ENCODE measurements at places on chromosomes 5 and 9.

- DNase-seq: no peak
These were observed 117.7 kb downstream of the TARS1 start for GRCh38 chr5:33558489-33558888.

GRCh38 chr9:71909887-71910649 is 925 bp downstream of the ABHD17B start:
- no peak for DNase-seq

DNA sequence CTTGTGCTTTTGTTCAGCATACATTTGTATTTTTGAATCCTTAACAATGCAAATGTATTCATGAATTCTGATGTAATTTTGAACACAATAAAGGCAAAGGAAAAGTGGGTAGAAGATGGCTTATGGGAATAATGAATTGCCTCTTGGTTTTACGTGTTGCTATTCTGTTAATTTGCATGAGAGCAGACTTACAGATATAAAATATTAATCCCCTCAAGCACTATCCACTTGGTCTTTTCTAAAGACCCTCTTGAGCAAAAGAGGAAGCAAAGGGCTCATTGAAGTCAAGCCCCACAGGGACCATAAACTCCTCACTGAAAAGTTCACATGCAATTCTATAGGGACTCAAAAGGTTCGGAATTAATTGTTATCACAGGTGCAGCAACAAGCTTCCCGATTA is 51.9 kb downstream of the OSTF1 start:
- DNase-seq: no peak

GRCh38 chr5:160008877-160009590 is at the start of gene TTC1:
Gene TTC1, plus strand, starts transcription at chr5:160009139. Its CDS starts 1,390 bp downstream, at chr5:160010529.
- peak; percentile 99 for DNase-seq

- DNase-seq: no peak
These were observed 5.6 kb downstream of the GBA2 start for GRCh38 chr9:35743452-35743851.

- peak; percentile 80 for DNase-seq
These were observed 127.8 kb downstream of the KCNIP1 start for GRCh38 chr5:170631466-170632195.

DNA sequence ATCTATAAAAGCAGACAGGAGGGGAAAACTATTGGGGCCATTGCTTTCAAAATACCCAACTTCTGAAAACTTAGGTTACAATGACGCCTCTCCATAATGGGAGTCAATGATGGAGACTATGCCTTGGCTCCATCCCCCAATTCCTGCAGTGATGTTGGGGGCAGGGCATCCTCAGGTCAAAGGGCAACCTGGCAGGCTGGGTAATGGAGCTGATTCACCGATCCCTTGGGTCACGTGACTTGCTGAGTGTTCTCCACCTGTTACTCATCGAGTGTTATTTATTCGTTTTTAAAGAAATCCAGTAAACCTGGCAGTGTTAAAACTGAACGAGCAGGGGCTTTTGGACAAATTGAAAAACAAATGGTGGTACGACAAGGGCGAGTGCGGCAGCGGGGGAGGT is 244.4 kb downstream of the FAM114A2 start:
- no peak for DNase-seq

GRCh38 chr5:146680846-146681584 is 165.0 kb upstream of the GPR151 start:
- no peak for DNase-seq

DNA sequence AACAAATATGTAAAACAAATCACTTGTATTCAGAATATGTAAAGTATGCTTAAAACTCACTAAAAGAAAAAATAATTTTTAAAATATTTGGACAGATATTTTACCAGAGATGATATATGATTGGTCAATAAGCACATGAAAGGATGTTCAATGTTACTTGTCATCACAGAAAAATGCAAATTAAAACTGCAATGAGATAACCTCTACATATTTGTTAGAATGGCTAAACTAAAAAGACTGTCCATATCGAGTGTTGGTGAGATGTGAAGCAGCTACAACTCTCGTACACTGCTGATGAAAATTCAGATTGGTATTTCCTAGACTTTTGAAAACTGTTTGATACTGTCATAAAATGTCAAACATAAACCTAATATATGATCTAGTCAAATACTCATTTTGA is 685.1 kb downstream of the DTWD2 start:
- DNase-seq: no peak

DNA sequence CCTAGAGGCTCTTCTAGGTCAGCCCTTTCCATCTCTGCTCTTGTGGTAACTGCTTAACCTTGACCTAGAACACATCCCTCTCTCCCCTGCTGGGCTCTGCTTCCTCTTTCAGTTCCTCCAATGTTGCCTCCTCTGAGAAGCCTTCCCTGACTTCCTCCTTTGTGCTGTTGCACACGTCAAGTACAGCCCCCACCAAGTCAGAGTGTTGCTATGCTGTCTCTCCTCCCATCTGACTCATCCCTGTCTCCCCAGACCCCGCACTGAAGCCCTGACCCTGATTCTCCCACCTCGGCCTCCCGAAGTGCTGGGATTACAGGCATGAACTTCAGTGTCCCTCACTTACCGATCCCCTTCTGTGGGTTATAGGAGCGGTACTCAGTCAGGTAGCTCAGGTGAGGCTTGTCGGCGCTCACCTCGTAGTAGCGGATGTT is 10.4 kb upstream of the TRIM14 start:
- DNase-seq: no peak

- no peak for DNase-seq
These were observed 218.9 kb downstream of the ARL15 start for GRCh38 chr5:54091307-54092130.

DNA sequence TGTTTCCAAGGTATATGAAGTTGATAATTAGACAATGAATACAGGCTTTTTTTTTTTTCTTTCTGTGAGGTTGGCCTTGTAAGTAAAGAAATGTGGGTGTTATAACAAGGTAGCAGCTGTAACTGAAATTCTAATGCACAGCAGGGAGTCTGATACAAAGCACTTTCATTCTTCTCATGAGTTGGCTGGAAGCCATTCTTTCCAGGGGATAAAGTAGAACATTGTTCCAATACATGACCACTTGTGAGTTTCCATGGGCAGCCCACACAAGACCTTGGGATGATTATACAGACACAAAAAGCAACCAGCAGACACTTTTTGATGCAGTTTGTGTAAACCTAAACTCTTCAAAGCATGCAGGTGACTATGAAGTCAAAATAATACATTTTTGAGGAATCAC is 1785.9 kb upstream of the WWC1 start:
- DNase-seq: no peak

GRCh38 chr9:23747088-23748075 is 78.7 kb downstream of the ELAVL2 start:
- DNase-seq: no peak

- DNase-seq: no peak
These were observed 33.9 kb downstream of the PTBP3 start for GRCh38 chr9:112299514-112299913.

DNA sequence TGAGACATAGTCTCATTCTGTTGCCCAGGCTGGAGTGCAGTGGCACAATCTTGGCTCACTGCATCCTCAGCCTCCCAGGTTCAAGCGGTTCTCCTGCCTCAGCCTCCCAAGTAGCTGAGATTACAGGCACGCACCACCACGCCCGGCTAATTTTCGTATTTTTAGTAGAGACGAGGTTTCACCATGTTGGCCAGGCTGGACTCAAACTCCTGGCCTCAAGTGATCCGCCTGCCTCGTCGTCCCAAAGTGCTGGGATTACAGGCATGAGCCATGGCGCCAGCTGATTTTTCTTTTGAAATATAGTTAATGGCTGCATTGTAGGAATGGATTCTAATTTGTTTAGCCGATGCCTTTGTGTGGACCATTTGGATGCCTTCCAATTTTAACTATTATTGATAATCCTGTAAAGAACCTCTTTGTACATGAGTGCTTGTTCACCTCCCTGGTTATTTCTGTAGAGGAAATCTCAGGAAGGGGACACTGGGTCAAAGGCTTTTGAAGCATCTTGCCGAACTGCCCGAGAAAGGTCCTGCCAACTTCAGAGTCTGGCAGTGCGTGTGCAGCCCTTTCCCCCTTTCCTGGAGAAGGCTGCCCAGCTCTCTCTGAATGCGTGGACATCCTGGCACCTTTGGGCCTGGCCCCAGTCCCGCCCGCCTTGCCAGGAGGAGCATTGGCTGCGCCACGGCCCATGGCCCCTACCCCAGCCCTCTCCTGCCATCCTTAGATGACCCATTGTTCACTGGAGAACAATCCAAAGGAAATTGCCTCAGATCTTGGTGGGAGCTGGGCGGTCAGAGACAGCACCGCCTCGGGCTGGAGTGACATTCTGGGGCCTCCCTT is 8.9 kb upstream of the NUP214 start:
- DNase-seq: no peak

GRCh38 chr5:35089334-35090314 is 41.9 kb upstream of the AGXT2 start:
- no peak for DNase-seq

- no peak for DNase-seq
These were observed 29.7 kb upstream of the AKNA start for GRCh38 chr9:114417511-114417910.

DNA sequence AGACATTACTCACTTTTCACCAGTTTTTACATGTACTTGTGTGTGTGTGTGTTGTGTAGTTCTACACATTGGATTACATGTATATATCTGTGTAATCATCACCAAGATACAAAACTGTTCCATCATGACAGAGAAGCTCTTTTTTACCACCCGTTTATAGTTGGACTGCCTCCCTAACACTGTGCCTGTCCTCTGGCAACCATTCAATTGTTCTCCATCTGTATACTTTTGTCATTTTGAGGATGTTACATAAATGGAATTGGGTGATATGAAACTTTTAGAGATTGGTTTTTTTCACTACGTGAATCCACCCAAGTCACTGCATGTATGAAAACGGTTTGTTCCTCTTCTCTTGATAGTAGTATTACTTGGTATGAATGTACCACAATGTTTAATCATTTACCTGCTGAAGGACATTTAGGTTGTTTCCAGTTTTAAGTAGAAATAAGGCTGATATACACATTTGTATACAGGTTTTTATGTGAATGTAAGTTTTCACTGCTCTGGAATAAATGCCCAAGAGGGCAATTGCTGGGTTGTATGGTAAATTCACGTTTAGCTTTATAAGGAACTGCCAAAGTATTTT is 126.2 kb downstream of the MAPKAP1 start:
- no peak for DNase-seq

DNA sequence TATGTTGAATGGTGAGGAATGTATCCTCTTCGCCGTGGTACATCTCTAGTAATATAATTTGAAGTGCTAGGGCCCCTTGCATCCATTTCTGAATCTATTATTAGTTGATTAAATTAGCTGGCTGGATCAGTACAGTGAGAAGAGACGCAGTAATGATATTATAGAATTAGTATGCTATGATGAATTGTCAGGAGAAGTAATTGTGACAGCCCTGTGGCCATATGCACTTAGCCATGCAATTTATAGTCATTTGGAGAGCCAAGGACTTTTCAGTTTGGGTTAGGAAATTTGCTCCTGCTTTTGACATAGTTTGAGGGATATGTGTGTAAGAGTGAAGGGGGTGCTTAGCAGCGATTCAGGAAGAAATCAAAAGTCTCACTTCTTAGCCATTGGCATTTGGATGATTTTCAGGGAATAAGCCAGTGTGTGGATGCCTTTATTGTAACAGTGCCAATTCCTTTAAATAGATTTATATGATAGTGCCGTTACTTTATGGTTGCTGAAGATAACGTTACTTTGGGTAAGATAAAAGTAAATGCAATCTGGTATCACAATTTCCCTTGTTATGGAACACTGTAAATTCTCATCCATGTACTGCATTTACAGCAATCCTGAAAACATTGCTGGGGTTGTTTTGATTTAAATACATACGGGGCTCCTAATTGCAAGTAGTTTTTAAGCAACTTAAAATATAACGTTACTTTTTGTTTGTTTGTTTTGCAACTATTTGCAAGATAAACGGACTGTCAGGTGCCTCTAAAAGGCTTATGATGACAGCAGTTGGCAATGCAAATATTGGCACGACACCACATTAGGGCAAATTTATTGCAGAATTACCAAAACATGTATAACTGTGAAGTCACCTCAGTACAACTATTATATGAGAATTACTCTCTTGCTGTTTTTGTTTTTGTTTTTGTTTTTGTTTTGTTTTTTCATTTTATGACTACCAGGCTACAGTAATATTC is 875.4 kb upstream of the WWC1 start:
- DNase-seq: no peak

- DNase-seq: no peak
These were observed 72.6 kb downstream of the RGS3 start for GRCh38 chr9:113536166-113536482.

GRCh38 chr9:119974026-119974425 is 604.8 kb upstream of the BRINP1 start:
- DNase-seq: no peak

- DNase-seq: no peak
These were observed 77.0 kb upstream of the SMIM32 start for GRCh38 chr5:136269973-136270372.

DNA sequence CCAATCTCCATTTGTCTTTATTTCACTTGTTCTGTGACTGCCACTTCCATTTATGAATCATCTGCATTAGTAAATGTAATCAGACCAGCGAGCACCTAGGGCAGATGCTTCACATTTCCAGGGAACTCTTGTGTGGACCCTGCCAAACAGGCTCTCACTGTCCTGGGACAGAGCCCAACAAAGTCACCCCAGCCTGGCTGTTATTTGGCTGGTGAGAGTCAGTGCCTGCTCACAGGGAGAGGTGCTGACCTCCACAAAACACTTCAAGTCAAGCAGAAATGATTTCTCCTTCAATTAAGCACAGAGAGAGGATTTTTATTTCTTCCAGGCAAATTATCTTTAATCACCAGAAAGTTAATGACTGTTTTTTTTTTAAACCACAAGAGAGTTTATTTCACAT is 568.0 kb downstream of the MTRR start:
- no peak for DNase-seq

DNA sequence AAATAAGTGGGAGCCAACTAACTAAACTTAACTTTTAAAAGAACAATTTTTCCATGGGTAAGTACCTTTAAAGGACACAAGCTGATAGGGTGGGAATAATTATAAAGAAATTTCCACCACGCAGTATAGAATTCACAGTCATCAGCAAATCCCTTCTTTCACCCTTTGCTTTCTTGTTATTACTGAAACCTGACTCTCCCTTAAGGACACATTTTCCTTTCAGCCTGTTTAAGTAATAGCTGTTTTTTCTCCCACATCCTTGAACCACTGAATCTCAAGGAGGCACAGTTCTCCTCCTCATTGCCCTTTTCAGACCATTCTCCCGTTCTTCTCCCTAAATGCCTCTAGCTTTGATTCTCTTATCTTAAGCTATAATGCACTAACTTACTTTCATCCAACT is 6.3 kb downstream of the C5orf15 start:
- DNase-seq: no peak

GRCh38 chr5:94267350-94267899 is 351.0 kb downstream of the KIAA0825 start:
- DNase-seq: no peak

- DNase-seq: no peak
These were observed 905.6 kb upstream of the CDH6 start for GRCh38 chr5:30287890-30288289.

Measured in ascending aorta (tissue), 2 donors.